ENCODE measurements at places on chromosomes 12 and 14. TPM values are rescaled to one million over a fixed set of nuclear protein-coding genes. Genes with fewer than 3 reads are reported as not detected.

DNA sequence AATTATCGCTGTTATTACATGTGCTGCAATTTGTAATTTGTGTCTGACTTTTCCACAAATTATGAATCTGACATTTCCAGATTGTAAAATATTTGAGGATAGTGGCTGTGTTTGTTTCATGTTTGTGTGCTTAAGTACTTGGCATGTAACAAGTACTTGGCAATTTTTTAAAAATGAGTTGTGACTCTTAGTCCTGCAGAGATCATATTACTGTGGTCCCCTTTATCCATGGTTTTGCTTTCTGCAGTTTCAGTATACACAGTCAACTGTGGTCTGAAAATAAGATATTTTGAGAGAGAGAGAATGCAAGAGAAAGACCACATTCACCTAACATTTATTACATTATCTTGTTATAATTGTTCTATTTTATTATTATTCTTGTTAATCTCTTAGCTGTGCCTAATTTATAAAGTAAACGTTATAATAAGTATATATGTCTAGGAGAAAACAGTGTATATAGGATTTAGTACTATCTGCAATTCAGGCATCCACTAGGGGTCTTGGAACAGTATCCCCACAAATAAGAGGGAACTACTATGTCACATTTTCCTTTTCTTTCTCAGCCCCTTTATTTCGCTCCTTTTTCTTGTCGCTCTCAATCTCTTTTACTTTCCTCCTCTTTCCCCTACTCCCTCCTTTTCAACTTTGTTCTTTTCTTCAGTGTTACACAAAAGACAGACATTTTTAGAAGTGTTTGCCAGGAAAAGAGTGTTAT is 176.1 kb downstream of the FUT8 start:
- DNase-seq: no peak

GRCh38 chr12:129530984-129531383 is 372.8 kb downstream of the TMEM132D start:
- DNase-seq: no peak

- no peak for DNase-seq
Measured at GRCh38 chr12:9910716-9911421, 21.3 kb downstream of the CLEC2A start.

DNA sequence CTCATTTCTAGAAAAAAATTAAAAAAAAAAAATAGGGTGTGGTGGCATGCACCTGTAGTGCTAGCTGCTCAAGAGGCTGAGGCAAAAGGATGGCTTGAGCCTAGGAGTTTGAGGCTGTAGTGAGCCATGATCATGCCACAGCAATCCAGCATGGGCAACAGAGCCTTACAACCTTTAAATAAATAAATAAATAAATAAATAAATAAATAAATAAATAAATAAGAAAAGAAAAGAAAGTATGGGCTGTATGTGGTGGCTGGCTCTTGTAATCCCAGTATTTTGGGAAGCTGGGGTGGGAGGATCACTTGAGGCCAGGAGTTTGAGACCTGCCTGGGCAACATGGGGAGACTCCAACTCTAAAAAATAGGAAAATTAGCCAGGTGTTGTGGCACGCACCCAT is 308.2 kb downstream of the ACSS3 start:
- no peak for DNase-seq

GRCh38 chr12:94149119-94149780 is 873 bp downstream of the PLXNC1 start:
- no peak for DNase-seq

DNA sequence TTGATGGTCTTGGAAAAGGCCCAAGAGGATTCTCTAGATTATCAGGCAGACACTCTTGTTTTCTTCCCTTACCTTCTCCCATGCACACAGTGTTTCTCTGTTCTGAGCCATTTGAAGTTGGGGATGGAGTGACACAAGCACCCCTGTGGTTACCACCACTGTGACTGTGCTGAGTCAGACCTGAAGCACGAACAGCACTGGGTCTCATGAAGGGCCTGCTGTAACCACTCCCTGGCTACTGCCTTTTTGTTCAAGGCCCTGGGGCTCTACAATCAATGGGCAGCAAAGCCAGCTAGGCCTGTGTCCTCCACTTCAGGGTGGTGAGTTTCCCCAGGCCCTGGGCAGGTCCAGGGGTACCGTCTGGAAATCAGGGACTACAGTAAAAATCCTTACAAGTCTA is 65.5 kb downstream of the TSPAN8 start:
- DNase-seq: no peak

GRCh38 chr12:3122841-3123678 is 45.9 kb downstream of the TSPAN9 start:
- DNase-seq: peak; percentile 49

- DNase-seq: no peak
Measured at GRCh38 chr12:57299514-57300016, 48.6 kb upstream of the STAC3 start.

DNA sequence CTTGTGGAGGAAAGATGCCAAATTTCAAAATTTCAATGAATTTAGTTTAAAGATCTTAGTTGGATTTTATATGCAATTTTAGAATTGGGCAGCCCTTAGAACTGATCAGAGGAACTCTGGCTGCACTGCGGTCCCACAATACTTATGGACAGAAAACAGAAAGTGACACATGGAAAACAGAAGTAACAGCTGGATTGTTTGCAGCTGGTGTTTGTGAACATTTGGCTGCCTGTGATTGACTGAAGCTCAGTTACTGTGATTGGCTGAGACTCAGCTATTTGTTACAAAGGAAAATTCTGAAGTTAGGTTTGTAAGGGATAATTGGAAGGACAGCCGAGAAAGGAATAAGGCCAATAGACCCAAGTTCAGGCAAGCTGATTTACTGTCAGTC is 10.0 kb upstream of the KRT86 start:
- no peak for DNase-seq

GRCh38 chr12:111756681-111757080 is 10.1 kb upstream of the ALDH2 start:
- no peak for DNase-seq

DNA sequence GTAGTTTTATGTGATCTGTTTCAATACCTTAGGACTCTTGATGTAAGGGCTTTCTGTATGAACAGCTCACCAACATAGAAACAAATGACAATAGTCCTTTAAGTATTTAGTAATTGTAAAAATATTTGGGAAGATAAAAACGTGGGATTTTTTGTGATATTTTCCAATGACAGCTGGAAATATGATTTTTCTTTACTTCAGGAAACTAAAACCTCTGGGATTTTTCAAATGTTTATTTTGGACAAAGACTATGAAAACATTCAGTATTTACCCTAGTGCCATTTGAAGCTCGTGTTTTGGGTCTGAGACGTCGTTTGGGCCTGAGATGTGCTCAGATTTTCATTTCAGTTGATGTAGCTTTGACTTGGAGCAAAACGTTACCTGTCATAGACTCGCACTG is 240.0 kb downstream of the BMP4 start:
- DNase-seq: no peak

- DNase-seq: no peak
Measured at GRCh38 chr12:40034712-40035111, 71.2 kb downstream of the SLC2A13 start.

GRCh38 chr12:25926536-25926935 is 31.9 kb upstream of the RASSF8 start:
- no peak for DNase-seq

GRCh38 chr12:53308276-53308675 is 8.8 kb downstream of the MYG1 start:
- DNase-seq: no peak

DNA sequence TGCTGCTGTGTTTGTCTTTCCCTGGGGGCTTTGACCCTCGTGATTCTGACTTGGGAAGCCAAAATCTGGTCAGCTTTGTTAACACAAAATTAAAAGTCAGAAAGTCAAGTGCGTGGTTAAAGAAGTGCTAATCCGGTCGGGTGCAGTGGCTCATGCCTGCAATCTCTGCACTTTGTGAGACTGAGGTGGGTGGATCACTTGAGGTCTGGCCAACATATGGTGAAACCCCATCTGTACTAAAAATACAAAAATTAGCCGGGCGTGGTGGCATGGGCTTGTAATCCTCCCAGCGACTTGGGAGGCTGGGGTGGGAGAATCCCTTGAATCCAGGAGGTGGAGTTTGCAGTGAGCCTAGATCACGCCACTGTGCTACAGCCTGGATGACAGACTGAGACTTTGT is 844.6 kb downstream of the VRK1 start:
- DNase-seq: no peak

- no peak for DNase-seq
Measured at GRCh38 chr14:61322011-61322798, 826 bp downstream of the PRKCH start.

- DNase-seq: peak; percentile 43
Measured at GRCh38 chr12:6606331-6607131, 648 bp downstream of the CHD4 start.

- no peak for DNase-seq
Measured at GRCh38 chr14:20606190-20606901, 15.2 kb upstream of the RNASE12 start.

DNA sequence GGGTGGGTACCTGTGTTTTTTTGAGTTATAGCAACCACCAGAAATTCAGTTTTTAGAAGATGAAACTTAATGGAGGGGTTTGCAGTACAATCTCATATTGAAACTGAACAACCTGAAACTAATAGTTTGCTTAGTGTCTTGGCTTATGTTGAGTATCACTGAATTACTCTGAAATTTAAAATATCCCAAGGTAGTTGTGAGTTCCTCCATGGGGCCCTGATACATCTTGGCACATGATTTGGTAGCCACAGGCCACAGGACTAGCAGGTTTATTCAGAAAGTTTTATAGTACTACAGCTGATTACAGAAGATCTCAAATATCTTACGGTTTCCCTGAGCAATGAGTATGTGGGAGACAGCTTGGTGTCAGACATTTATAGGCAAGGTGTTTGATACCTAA is 10.4 kb downstream of the PTGES3 start:
- no peak for DNase-seq

- no peak for DNase-seq
Measured at GRCh38 chr12:4909734-4910501, at the start of gene KCNA1. TSS of gene KCNA1 (plus strand) at chr12:4909905. CDS start at chr12:4911379, 1,474 bp downstream.

Gene AQP2
- 3.0 TPM for total RNA-seq

Gene SLC7A8
- 18.4 TPM for total RNA-seq

Gene GZMB
- total RNA-seq: 0.78 TPM

Gene PLEKHD1
- total RNA-seq: 0.49 TPM

Gene PLCZ1
- total RNA-seq: not detected

Gene MGP
- total RNA-seq: 6,234 TPM

Gene RHEBL1
- total RNA-seq: 1.3 TPM

Gene SCN8A
- 0.54 TPM for total RNA-seq

Gene IFNG-AS1
- 0.92 TPM for total RNA-seq

Measured in thoracic aorta (tissue), 2 donors.